ENCODE measurements at places on chromosomes 6 and 20. TPM values are rescaled to one million over a fixed set of nuclear protein-coding genes. Genes with fewer than 3 reads are reported as not detected.

DNA sequence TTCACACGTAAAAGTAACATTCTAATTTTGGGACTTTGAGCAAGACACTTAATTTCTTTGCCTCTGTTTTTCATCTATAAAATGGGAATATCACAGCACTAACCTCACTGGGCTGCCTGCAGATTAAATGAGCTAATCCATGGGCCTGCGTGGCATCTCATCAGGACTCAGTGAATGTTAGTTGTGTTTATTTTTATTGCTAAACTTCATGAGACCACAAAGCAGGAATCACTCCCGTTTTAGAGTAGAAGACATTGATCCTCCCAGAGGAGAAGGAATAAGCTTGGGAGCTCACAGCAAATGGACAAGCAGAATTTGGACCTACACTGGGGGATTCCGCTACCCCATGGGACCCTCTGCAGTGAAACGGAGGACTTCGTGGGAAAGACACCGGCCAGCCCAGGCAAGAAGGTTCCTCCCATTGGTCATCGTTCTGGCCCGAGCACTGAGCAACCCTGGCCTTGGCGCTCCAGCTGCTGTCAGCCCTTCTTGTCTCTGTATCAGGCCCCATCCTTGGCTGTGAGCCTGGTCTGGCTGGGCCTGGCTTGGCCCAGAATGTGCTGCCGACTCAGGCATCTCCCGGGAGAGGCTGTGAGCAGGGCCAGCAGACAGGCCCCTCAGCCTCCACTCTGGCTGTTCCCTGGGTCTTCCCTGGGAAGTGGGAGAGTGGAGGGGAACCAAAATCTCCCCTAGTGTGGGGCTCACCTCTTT is 79.8 kb downstream of the NFATC2 start:
- DNase-seq: no peak

GRCh38 chr6:158706369-158706982 is 56.6 kb downstream of the SYTL3 start:
- peak; percentile 95 for DNase-seq

- DNase-seq: no peak
Measured at GRCh38 chr6:99592900-99593299, 13.7 kb upstream of the PRDM13 start.

GRCh38 chr6:45302832-45303231 is 25.3 kb upstream of the RUNX2 start:
- no peak for DNase-seq

GRCh38 chr6:7390226-7390878 is 744 bp downstream of the RIOK1 start:
- DNase-seq: no peak

DNA sequence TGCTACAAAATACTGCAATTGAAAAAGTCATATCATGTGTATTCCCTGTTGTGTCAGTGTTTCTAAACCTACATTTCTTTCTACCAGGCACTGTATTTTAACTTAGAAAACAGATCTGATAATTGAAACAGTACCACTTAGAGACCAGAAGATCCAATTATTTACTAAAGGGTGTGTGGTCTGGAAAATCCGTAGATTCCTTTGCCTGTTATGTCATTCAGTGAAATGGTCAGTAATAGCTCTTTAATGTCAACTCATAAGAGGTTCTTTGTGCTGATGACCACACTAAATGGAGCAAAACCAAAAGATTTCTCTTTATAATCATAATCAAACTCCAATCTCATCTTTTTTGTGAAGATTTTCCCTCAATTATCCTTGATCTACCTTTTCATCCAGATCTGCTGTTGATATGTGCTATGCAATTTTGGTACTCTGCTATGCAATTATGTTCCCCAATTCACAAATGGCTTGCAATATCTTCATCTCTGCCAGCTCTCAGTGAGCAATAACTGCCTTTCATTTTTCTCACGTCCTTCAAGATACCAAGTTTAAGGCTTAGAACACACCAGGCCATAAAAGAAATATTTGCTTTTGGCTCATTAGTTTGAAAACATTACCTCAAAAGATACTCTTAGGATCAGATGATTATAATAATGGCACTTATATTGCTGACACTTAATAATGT is 165.5 kb downstream of the MOXD1 start:
- no peak for DNase-seq

GRCh38 chr6:151408858-151409257 is 17.5 kb upstream of the ZBTB2 start:
- no peak for DNase-seq

- DNase-seq: no peak
Measured at GRCh38 chr6:81997090-81997926, 244.8 kb upstream of the TENT5A start.

DNA sequence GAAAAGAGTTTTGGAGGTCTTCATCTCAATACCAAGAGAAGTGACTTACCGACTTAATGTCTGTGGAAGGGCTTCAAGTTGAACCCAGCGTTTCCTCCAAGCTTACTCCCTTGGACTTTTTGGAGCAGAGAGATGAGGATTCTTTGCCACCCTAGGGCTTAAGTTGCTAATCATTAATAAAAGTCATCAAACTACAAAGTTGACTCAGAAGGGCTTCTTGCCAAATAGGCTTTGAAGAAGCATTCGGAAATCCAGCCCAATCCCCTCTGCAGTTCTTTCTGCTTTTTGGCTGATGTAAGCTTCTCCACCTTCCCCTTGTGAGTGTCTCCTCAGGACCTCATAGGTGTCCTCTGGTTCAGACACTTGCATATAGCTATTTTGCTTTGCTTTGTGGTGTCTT is at the start of gene SLC17A3:
TSS of gene SLC17A3 (minus strand) at position 126 of the 400 bp plus-strand sequence. CDS start 5,856 bp downstream, outside the sequence.
- no peak for DNase-seq

DNA sequence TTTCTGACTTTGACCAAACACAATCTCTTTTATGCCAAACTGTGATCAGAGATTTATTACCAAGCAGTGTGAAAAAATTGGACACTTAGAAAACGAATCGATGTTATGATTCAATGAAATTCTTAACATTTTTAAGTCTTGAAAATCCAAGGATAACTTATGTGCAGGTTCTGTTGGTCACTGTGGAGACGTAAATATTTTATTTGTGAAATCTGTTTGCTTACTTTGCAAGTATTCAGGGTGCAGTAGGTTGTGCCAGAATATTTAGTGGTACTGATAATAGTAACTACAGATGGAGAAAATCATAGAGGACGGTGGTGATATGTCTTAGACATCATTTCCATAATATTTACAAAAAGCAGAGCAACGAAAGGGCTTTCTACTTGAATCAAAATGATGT is 97.3 kb downstream of the BMP2 start:
- DNase-seq: no peak

GRCh38 chr6:135281227-135281626 is 100.1 kb downstream of the MYB start:
- no peak for DNase-seq

- DNase-seq: no peak
Measured at GRCh38 chr6:31121131-31121790, 1.0 kb upstream of the CDSN start.

- DNase-seq: no peak
Measured at GRCh38 chr6:73139681-73140383, 85.5 kb downstream of the KHDC1L start.

GRCh38 chr6:145147981-145148749 is 587.2 kb downstream of the EPM2A start:
- DNase-seq: no peak

DNA sequence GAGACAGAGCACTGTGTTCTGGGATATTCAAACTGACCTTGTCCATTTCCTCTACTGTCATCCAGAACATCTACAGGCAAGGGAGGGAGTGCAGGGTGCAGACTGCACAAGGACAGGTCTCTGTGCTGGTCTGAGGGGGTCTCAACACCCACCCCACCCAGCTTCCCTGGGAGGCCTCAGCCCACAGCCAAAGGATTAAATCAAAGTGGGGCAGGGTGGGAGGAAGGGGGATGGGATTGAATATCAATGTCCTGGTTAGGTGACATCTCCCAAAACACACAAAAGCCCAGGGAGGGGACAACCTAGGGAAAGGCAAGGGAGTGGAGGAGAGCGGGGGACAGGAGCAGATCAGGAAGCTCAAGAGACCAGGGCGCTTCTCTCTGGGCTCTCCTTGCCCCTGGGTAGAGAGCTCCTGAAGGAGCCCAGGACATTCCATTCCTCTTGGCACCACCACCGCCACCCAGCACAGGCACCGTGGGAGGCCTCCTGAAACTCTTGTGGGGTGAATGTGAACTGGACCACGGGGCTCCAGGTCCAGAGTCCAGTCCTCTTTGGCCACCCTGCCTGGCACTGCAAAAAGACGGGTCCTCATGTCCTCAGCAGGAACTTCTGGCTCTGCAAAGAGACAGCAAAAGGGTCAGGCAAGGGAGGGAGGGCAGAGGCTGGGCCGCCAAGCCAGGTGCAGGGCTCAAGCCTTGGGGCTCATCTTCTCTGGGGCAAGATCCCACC is 73.9 kb downstream of the JPH2 start:
- peak; percentile 41 for DNase-seq

DNA sequence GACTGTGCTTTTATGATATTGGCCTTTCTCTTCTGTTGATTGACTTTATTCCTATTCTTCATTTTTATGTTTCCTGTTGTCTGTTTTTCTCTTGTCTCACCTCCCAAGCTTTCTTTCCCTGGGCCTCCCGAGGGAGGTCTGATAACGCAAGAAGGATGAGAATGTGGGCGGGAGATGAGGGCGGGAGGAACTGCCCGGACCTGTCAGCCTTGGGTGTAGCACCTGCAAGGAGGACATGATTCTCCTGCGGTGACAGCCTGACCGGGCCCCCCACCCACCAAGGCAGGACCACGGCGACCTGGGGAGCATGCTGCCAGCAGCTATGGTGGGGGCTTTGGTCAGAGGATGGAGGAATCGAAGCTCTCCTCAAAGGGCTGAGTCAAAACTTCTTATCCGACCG is 86.9 kb downstream of the PLEKHG1 start:
- DNase-seq: no peak

- DNase-seq: no peak
Measured at GRCh38 chr6:157376706-157377230, 4.2 kb upstream of the ZDHHC14 start.

DNA sequence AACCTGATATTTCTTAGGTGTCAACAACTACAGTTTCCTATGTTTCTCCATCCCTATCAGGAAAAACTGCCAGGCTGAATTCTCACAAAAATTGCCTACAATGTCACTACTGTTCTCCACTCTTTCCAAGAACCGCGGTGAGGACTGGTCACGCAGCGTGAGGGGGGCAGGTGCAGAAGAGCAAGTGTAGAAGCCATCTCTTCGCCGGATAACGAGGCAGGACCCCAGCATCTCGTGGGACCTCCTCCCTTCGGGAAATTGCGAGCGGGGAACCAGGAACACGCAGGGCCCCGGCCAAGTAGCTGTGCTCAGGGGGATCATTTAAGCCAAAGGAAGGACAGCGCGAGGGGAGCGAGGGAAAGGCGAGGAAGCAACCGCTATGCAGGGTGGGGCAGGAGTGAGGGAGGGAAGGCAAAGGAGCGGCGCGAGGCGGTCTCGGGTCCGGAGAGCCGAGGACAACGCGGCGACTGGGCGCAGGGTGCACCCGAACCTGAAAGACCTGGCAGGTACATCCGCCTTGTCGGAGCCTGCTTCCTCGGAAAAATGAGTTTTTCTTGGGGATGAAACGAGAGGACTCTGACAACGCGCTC is 559 bp downstream of the APMAP start:
- no peak for DNase-seq

- no peak for DNase-seq
Measured at GRCh38 chr20:47086316-47086715, 191.7 kb downstream of the EYA2 start.

- DNase-seq: no peak
Measured at GRCh38 chr6:135372758-135373157, 124.8 kb downstream of the AHI1 start.

RFX6 gene
- total RNA-seq: 0.66 TPM

CD40 gene
- total RNA-seq: 21.3 TPM

PACSIN1 gene
- 7.3 TPM for total RNA-seq

TRAPPC3L gene
- not detected for total RNA-seq

UCKL1 gene
- 47.8 TPM for total RNA-seq

ARMC12 gene
- 0.57 TPM for total RNA-seq

HBS1L gene
- total RNA-seq: 93.0 TPM

NOX3 gene
- not detected for total RNA-seq

KCNB1 gene
- total RNA-seq: 0.84 TPM

PTGIS gene
- total RNA-seq: 14.8 TPM

RCAN2 gene
- 15.7 TPM for total RNA-seq
